Suppressor macrophage (primary cell): ENCODE measurements at places on chromosomes 12 and 14.
A peak's percentile ranks its signal among the peaks of the same experiment; 100 is the strongest.

GRCh38 chr14:96181186-96182056 is 23.2 kb upstream of the BDKRB2 start:
- no peak for DNase-seq

- DNase-seq: no peak
Observed at GRCh38 chr12:94205822-94206221, 57.4 kb downstream of the PLXNC1 start.

DNA sequence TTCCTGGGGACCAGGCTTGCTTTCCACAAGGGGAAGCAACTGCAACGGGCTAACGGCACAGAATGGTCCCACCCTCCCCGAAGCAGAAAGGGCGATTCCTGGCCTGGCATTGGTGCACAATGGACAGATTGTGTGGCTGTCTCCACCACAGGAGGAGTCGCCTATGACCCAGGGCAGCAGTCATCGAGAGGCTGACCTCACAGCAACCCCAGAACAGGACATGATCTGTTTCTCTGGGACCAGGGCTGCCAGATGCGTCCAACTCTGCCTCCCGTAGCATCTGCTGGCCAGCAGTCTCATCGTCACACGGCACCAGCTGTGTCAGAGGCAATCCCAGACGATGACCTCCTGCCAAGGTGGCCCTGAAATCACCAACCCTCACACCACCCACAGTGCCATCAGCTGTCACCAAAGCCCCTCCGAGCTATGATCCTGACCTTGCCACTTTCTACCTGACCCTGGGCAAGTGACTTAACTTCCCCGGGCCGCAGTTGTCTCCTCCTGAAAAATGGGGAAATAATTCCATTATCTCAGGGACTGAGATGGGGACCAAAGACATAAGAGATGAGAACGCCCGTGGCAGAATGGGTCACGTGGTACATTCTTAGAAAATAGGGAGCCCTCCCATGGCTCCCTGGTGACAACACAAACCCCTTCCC is 86.7 kb downstream of the CHGA start:
- peak; percentile 84 for DNase-seq

DNA sequence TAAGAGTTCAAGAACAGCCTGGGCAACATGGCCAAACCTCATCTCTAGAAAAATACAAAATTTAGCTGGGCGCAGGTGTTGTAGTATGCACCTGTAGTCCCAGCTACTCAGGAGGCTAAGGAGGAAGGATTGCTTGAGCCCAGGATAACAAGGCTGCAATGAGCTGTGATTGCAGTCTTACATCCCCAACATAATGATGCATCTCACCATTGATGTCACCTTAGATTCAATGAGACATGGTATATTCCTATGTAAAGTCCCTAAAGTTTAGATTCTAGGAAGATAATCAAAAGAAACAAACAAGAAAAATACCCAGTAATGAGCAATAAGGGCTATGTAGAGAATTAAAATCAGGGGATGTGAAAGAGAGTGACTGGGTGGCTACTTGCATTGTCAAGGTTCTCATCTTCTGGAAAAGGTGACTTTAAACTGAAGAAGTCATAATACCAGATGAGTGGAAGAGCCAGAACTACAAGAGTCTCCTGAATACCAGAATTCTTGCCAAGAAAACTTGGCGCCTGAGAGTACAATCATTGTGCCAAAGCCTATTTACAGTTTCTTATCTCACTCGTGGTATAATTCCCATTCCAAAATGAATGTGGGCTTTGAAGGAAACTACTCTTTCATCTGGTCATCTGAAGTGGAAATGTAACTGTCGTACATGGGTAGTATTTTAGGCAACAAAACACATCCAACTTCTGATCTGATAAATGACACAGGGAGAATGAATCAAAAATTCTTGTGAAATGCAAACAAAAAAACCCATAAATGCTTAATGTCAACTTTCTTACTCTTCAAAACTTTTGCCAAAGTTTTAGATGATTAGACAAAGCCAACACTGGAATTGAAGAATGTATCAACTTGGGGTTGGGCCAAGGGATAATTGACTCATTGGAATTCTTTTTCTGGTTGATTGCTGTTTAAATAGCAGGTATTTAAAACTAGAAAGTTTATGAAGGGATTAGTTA is 81.1 kb upstream of the ST8SIA1 start:
- DNase-seq: no peak

DNA sequence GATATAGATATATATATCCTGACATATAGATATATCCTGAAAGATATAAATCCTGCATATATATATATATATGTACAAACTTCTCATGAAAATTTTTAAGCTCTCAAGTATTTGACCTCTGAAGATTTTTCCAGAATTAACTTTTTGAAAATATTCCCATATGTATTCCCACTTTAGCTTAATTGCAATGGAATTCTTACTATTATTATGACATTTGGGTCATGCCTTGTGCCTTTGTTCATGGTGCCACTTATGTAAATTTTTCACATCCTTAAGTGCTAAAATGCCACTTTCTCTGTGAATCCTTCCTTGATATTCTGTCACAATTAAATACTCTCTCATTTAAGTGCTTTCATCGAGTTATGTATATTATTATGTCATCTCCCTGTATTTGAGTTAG is 398.2 kb upstream of the SEL1L start:
- no peak for DNase-seq

- DNase-seq: no peak
Observed at GRCh38 chr12:51281202-51281924, 11.1 kb upstream of the SMAGP start.

DNA sequence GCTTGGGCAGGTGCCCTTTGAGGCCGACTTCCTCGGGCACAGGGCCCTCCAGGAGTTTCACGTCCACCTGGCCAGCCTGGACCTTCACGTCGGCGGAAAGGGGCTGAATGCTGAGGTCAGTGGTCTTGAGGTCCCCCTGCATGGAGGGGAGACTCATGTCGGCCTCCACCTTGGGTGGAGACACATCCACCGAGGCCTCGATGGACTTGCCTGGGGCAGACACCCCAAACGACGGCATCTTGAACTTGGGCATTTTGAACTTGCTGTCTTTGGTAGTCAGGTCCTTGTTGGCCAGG is 24.0 kb downstream of the PLD4 start:
- no peak for DNase-seq
